NCI-H524 treated with DMSO at 0.1 percent for 48 hours (cell line): ENCODE measurements at places on chromosomes 7 and 10.

DNA sequence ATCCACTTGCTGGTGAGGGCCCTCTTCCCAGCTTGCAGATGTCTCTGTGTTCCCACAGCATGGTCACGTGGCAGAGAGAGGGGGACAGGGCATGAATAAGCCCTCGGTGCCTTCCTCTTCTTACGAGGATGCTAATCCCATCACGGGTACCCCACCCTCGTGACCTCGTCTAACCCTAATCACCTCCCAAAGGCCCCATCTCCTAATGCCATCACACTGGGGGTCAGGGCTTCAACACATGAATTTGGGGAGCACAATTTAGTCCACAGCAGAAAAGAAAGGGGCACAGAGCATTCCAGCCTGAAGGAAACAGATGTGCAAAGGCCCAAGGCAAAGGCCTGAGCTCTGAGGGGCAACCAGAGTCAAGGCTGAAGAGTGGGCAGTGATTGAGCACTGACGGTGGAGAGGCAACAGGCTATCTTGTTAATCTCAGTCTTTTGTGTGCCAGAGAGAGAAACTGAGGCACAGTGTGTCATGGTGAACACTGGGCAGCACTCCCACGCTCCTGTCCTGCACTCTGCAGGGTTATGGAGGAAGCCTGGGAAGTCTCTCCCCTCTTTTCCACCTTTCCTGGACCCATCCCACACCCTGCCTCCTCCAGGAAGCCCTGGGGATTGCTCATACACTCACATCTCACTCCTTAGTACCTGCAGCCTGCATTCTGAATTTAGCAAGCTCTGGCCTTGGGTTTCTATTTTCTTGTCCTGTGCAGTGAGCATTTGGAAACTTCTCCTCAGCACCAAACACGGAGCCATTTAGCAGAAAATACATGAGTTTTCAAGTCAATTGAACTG is 49.0 kb downstream of the ALOX5 start:
- no peak for DNase-seq

DNA sequence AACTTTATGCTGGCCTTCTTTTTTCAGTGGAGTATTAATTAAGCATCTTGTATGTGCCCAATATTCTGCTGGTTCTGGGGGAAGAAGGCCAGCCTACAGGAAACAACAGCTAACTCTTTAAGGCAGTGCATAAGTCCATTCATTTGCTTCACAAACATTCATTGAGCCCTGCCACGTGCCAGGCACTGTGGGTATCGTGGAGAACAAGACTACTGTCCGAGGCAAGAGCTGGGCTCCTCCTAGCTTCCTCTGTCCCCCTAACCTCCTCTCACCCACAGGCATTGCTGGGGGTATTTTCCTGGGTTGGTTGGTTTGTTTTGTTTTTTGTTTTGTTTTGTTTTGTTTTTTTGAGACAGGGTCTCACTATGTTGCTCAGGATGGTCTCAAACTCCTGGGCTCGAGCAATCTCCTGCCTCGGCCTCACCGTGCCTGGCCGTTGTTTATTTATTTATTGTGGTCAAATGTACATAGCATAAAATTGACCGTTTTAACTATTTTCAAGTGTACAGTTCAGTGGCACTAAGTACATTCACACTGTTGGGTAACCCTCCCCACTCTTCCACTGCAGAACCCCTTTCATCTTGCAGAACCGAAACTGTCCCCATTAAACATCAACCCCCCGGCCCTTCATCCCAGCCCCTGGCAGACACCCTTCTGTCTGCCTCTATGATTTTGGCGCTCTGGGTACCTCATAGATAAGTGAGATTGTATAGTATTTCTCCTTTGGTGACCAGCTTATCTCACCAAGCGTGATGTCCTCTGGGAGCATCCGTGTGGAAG is 32.6 kb downstream of the CHST3 start:
- DNase-seq, result no peak

GRCh38 chr7:80740778-80741545 is 102.5 kb downstream of the CD36 start:
- no peak for DNase-seq

DNA sequence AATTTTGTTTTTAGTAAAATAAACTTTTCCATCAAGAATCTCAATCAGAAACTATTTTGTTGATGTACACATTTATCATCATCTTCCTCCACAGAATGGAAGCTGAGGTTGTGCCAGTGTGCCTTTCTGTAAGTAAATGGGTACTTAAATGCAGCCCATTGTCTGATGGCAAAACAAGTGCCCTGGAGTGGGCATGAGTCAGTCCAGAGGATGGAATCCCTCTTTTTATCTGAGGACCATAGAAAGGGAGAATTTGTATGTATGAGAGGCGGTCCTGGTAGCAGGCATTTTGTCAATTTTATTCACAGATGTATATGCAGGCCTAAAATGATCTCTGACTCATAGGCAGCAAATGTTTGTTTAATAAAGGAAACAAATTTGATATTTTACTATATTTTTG is 102.1 kb upstream of the MAGI2 start:
- no peak for DNase-seq

DNA sequence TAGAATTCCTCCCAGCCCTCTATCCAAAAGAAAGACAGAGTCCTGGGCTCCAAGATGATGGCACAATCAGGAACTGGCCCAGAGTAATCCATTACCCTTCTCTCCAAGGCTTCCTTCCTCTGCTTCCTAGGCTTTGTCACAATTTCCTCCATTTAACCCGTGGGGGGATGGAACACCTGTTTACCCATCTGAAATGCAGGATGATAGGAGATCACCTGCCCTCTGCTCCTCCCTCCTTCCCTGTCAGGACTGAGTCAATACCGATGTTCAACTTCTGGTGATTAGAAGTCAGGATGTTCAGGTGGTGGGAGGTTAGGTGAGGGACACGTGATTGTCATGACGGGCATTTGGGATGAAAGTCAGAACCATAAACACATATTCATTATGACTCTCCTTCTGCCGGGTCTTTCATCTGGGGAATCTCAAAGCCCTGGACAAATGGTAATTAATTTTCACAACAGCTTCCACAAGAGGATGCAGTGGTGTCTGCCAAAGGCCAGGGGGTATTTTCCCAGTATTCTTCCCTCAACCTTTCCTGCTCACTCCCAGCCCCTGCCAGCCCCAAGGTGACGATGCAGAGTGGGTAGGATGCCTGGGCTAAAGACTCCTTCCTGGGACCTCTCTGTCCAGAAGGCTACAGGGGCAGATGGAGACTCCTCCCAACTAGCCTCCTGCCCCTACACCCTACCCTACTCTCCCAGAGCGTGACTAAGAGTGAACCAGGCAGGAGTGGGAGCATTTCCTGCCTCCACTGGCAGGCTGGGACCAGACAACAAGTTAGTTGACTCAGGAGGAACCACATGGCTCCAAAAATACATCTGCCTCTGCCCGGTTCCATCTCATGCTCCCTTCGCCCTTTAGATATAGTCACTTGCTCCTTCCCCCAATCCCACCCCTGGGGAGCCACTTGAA is 27.9 kb downstream of the DUSP5 start:
- DNase-seq, result no peak
